GM23338 (cell line): ENCODE measurements at places on chromosomes 13 and 19.

- no peaks in the 10 kb centered on the region for H3K4me1 ChIP-seq
- no peak overlapping the region for H3K27ac ChIP-seq
- H3K27me3 ChIP-seq, result no peaks in the 10 kb centered on the region
- no peaks in the 10 kb centered on the region for H3K36me3 ChIP-seq
- peak; percentile 83 for DNase-seq
Observed at GRCh38 chr13:38872693-38873092, 117.9 kb downstream of the STOML3 start.

GRCh38 chr19:4322942-4323665, 15.5 kb downstream of the STAP2 start:
- peaks cover 3% of the 10 kb centered on the region; the same call in 1 of the 2 replicates for H3K4me1 ChIP-seq
- no peak overlapping the region for H3K27ac ChIP-seq
- no peaks in the 10 kb centered on the region for H3K27me3 ChIP-seq
- peaks cover 3% of the 10 kb centered on the region; the same call in 1 of the 2 replicates for H3K36me3 ChIP-seq
- no peak overlapping the region for H3K4me3 ChIP-seq
- DNase-seq, result peak; percentile 23

DNA sequence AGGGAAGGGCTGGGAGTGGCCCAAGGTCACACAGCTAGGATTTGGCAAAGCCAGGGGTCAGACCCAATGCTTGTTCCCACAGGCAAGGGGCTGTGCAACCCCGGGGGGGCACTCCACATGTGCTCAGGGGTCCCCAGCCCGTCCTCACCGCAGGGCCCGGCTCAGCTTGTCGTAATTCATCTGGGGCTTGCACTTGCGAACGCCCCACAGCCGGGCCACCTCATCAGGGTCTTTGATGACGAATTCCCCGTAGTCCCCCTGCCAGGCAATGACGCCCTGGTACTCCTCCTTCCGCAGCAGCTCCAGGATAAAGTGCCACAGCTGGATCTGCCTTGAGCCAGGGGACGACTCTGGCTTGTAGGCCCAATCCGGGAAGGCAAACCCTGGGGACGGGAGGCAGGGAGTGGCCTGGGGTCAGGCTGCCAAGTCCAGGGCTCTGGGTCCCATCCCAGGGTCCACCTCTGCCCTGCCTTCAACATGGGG, 4.7 kb downstream of the ERF start:
- no peak for DNase-seq
- H3K27me3 ChIP-seq, result no peaks in the 10 kb centered on the region
- H3K36me3 ChIP-seq, result no peaks in the 10 kb centered on the region
- H3K4me3 ChIP-seq, result no peak overlapping the region
- H3K4me1 ChIP-seq, result peaks cover 35% of the 10 kb centered on the region

DNA sequence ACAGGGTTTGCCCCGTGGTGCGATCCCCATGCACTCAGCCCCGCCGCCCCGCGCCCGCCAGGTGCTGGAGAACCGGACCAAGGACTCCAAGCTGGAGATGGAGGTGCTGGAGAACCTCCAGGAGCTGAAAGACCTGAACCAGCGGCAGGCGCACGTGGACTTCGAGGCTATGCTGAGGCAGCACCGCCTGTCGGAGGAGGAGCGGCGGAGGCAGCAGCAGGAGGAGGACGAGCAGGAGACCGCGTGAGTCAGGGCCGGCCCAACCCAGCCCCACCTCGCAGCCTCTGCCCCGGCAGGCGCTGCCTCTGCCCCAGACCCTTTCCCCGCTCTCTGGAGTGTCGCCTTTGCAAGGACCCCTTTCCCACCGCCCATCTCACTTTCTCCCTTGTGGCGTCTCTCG, 11.3 kb downstream of the YJU2 start:
- H3K27me3 ChIP-seq, result no peaks in the 10 kb centered on the region
- no peak overlapping the region for H3K4me3 ChIP-seq
- H3K4me1 ChIP-seq, result no peaks in the 10 kb centered on the region

DNA sequence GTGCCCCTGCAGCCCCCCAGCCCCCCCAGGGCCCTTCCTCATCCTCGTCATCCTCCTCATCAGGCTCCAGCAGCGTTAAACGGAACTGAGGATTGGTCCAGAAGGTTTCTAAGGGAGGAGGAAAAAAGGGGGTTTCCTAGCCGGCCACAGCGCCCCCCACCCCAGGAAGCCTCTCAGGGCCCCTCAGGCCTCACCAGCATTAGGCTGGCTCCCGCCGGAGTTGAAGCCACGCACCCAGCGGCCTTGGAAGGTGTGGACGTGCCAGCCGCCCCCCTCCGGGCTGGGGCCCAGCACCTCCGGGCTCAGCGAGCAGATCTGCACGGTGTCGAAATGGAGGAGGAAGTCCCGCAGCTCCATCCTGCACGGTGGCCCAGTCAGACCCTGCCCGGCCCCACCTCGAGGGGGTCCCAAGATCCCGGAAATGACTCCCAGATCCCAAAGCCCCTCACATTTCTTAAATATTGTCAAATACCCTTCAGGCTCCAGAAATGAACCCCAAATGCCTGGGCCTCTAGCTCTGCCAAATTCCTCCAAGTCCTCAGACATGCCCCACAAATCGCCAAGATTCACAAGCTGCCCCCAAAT, 6.9 kb downstream of the CAPN12 start:
- H3K27me3 ChIP-seq, result peaks cover 10% of the 10 kb centered on the region
- peaks cover 13% of the 10 kb centered on the region for H3K4me1 ChIP-seq
- no peak overlapping the region for H3K27ac ChIP-seq

DNA sequence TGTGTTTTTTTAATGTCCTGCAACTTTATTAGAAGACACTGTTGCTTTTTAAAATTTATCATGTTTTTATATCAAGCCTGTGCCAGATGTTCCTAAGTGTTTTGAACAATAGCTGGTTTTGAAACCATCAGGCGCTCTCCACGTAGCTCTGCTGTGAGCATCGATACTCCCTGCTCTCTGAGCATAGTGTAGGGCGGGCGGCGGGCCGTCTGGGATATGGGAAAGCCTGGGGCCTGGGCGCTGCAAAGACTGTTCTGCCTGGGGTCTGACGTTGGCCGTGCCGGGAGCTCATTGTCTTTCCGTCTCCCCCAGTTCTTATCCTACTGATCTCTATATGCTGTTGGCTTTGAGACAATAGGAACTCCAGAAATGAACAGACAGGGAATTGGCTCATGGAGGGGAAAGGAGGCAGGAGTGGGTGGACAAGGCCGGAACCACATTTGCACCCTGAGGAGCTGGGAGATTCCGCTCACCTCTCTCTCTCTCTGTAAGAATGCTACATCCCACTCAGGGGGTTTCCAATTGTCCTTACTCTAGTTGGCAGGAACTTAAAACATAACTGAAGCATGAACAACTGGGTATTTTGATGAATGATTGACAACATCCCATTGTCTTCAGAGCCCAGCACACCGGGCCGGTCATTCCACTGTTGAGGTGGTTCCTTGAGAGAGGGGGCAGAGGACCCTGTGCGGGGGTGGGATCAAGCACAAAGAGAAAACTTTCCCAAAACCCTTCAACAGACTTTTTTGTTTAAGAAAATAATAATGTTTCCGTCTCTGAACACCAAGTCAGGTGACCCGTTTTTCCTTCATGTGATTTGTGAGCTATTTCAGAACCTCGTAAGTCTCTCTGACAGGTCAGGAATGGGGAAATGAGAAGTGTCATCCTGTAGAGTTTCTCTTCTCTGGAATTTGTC, 64.7 kb downstream of the COL4A2 start:
- H3K27ac ChIP-seq, result no peak overlapping the region
- no peaks in the 10 kb centered on the region for H3K4me1 ChIP-seq
- H3K4me3 ChIP-seq, result no peak overlapping the region
- DNase-seq, result no peak
- H3K36me3 ChIP-seq, result no peaks in the 10 kb centered on the region

GRCh38 chr19:32404933-32405430, 588 bp upstream of the DPY19L3 start:
- H3K4me3 ChIP-seq, result peak overlapping the region; percentile 91
- peaks cover 22% of the 10 kb centered on the region for H3K4me1 ChIP-seq
- no peaks in the 10 kb centered on the region for H3K27me3 ChIP-seq
- H3K36me3 ChIP-seq, result peaks cover 20% of the 10 kb centered on the region; the same call in 1 of the 2 replicates

- peaks cover 28% of the 10 kb centered on the region for H3K4me1 ChIP-seq
- H3K27ac ChIP-seq, result peak overlapping the region; percentile 18; the same call in 1 of the 2 replicates
- H3K4me3 ChIP-seq, result no peak overlapping the region
- DNase-seq, result no peak
- H3K36me3 ChIP-seq, result no peaks in the 10 kb centered on the region
Observed at GRCh38 chr19:34269489-34269888, 15.1 kb downstream of the GARRE1 start.

GRCh38 chr13:29454931-29455481, 140.5 kb downstream of the SLC7A1 start:
- no peaks in the 10 kb centered on the region for H3K4me1 ChIP-seq
- no peak overlapping the region for H3K27ac ChIP-seq
- H3K36me3 ChIP-seq, result no peaks in the 10 kb centered on the region
- no peak overlapping the region for H3K4me3 ChIP-seq

- peaks cover 42% of the 10 kb centered on the region for H3K27me3 ChIP-seq
- H3K4me1 ChIP-seq, result peaks cover 14% of the 10 kb centered on the region
- peak overlapping the region; percentile 77 for H3K4me3 ChIP-seq
- no peak overlapping the region for H3K27ac ChIP-seq
Observed at GRCh38 chr13:23579896-23580683, 9.9 kb downstream of the TNFRSF19 start.

DNA sequence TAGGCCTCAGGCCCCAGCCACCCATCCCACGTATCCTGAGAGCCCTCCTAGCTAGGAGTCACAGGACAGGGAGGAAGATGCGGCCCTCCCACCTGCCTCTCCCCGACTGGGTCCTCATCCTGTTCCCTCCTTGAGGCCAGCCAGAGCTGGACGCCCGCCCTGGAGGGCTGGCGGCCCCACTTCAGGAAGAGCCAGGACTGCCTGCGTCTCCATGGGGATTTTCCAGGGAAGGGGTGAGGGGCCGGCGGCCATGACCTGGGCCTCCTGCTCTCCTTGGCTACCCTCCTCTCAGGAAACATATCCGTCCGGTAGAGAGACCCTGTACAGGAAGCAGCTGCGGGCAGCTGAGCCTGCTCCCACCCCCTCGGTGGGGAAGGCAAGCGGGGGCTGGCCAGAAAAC, 11.3 kb upstream of the PRKD2 start:
- no peak overlapping the region for H3K27ac ChIP-seq
- H3K36me3 ChIP-seq, result peaks cover 15% of the 10 kb centered on the region; the same call in 1 of the 2 replicates
- H3K4me3 ChIP-seq, result no peak overlapping the region
- no peak for DNase-seq
- no peaks in the 10 kb centered on the region for H3K4me1 ChIP-seq

DNA sequence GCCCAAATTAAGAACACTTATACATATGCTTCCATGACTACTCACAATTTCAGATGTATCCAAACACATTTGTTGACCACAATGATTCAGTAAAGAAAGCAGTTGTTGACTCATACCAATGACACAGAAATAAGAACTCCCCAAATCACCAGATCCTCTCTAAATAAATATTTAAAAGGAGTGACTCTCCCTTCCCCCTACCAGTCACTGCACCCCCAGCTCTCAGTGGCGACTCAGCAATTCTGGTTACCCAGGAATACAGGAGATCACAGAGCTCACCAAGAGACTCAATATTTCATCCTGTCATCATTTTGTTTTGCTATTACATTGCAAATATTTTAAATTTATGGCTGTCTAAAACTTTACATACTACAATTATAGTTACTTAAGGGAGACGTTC, 131.5 kb downstream of the RGCC start:
- H3K36me3 ChIP-seq, result no peaks in the 10 kb centered on the region; the same call in 1 of the 2 replicates
- no peak overlapping the region for H3K4me3 ChIP-seq
- peak; percentile 21 for DNase-seq

DNA sequence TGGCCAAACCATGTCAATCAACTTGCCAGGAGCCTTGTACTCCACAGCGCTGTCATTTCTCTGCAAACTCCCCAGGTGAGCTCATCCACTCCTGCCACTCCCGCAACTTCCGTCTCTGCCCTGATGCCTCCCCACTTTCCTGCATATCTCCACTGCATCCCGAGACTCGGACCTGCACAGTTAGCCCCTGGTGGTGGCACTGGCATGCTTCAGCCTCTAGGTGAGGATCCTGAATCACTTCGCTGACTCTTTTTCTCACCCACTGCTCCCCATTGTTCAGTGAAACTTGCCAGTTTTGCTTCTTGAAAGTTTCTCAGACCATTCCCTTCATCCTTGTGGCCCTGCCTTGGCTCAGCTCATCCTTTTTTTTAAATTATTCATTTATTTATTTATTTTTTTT, 3.4 kb upstream of the CTU1 start:
- no peaks in the 10 kb centered on the region for H3K36me3 ChIP-seq
- H3K4me3 ChIP-seq, result no peak overlapping the region
- DNase-seq, result peak; percentile 68
- no peaks in the 10 kb centered on the region for H3K27me3 ChIP-seq
- peaks cover 8% of the 10 kb centered on the region; the same call in 1 of the 2 replicates for H3K4me1 ChIP-seq

DNA sequence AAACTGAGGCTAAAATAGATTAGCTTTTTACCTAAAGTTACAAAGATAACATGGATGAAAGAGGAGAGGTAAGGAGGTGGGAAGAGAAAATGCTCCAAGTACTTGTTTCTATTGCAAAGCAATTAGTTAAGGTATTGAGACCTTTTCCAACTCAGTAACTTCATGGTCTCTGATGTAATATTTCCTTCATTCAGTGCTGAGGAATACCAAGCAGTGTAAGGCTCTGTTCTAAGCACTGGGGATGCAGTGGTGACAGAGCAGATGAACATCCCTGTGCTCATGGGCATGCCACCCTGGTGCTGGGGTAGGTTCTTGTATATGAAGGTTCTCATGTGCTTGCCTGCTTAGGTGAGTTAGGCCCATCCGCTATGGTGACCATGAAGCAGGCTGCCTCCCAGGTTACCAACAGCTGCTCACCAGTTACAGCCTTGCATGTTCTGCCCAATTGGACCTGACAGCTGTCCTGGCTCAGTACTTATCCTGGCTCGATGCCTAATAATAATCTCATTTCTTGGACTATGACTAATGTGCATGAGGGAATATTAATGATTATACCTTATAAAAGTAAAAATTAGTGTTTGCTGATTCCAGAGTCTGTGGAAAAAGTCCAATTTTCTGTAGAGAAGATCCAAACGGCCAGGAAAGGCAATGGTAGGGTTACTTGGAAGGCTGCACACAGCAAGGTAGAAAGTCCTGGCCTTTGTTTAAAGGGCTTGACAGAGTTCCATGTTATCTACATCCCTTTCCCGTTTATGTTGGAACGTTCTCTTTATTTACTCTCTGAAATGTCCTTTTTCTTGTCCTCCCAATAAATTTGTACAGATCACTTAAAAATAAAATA, 48.3 kb downstream of the LATS2 start:
- no peak for DNase-seq
- H3K4me1 ChIP-seq, result peaks cover 6% of the 10 kb centered on the region; the same call in 1 of the 2 replicates
- H3K36me3 ChIP-seq, result 0 out of 2 replicates have a peak, but pooled peaks cover 4% of the 10 kb centered on the region
- H3K27me3 ChIP-seq, result no peaks in the 10 kb centered on the region

- H3K36me3 ChIP-seq, result no peaks in the 10 kb centered on the region
- no peaks in the 10 kb centered on the region for H3K27me3 ChIP-seq
- no peaks in the 10 kb centered on the region for H3K4me1 ChIP-seq
- H3K4me3 ChIP-seq, result no peak overlapping the region
- no peak for DNase-seq
- no peak overlapping the region for H3K27ac ChIP-seq
Observed at GRCh38 chr13:83153848-83154247, 728.4 kb downstream of the SLITRK1 start.

DNA sequence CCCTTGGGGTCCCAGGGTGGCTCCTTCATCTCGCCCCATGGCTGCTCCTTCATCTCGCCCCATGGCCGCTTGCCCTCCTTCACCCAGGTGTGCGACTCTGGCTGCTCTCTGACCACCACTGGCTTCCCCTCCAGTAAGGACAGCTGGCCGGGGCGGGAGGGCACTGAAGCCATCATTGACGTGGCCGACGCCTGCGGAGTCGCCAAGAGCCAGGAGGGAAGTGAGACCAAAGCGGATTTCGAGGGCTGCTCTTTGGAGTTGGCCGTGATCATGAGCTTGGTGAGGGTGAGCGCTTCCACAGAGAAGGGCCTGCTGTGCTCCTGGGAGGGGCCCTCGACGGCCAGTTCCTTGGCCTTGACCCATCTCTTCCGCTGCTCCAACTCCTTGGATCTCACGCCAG, 4.0 kb upstream of the COX6B2 start:
- peaks cover 36% of the 10 kb centered on the region for H3K27me3 ChIP-seq
- peaks cover 4% of the 10 kb centered on the region; the same call in 1 of the 2 replicates for H3K4me1 ChIP-seq
- no peak overlapping the region for H3K27ac ChIP-seq
- no peak overlapping the region for H3K4me3 ChIP-seq
- no peak for DNase-seq
